Stimulated activated CD4-positive, alpha-beta T cell treated with anti-CD3 and anti-CD28 coated beads, Interleukin-1b, Interleukin-23, amount 100 ng/mL, for 24 hours (primary cell): ENCODE measurements at places on chromosomes 6 and 20.

GRCh38 chr6:157982563-157983405 is 1.1 kb downstream of the SYNJ2 start:
- DNase-seq, result no peak

GRCh38 chr20:4073852-4074741 is 58.7 kb upstream of the RNF24 start:
- DNase-seq, result no peak

DNA sequence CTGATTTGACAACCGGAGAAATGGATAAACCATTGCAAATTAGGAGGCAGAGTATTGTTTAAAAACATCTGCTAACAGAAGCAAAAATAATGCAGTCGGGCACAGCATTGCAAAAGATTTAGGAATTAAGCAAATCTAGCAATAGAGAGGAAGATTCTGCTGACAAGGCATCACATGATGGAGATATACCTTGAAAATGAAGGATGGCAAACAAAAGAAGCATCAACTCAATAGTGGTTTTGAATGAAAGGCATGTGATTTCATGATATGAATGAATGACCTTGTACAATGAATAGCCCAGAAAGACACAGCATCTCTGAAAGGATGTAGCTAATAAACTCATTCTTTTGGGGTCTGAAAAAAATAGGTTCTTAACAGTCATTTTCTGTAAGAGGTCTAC is 8.6 kb upstream of the RBM39 start:
- no peak for DNase-seq

GRCh38 chr6:132190097-132190814 is 211.0 kb downstream of the MOXD1 start:
- DNase-seq, result no peak

DNA sequence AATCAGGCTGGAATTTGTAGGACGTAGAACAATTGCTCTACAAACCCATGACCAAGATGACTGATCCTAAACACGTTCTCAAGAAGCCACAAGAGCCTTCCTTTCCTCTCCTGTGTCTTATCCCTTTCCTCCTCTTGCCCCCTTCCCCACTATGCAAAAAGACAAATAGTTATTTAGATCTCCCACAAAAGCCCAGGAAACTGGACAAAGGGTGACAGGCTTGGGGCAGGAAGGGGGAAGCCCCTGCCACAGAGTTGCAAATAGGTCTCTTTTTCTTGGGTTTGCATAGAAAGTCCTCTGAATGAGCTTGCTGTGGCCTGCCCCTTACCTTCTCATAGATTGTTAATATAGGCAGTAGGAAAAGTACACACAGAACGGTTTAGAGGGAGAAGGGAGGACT is 377.1 kb upstream of the BTBD3 start:
- no peak for DNase-seq

GRCh38 chr20:12159261-12159660 is 241.6 kb downstream of the BTBD3 start:
- no peak for DNase-seq

- DNase-seq, result no peak
Measured at GRCh38 chr20:62241506-62241905, 3.2 kb downstream of the OSBPL2 start.

GRCh38 chr6:156308604-156309003 is 468.6 kb upstream of the ARID1B start:
- no peak for DNase-seq

DNA sequence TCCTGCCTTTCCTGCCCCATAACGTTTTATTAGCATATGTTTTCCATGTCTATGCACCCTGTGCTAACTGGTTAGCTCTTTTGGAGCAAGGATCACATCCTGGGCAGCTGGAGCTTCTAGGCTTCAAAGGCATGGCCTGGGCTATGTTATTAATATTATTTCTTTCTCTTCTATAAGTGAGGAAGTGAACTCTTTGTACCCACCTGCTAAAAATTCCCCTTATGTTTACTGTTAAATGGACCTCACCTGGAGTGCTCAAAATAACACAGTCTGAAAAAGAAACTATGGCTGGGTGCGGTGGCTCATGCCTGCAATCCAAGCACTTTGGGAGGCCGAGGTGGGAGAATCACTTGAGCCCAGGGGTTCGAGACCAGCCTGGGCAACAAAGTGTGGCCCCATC is 97.8 kb downstream of the TNFAIP3 start:
- DNase-seq, result no peak

- no peak for DNase-seq
Measured at GRCh38 chr20:49503176-49503575, 20.7 kb upstream of the KCNB1 start.

GRCh38 chr6:14281811-14282660 is 164.5 kb downstream of the CD83 start:
- DNase-seq, result no peak

DNA sequence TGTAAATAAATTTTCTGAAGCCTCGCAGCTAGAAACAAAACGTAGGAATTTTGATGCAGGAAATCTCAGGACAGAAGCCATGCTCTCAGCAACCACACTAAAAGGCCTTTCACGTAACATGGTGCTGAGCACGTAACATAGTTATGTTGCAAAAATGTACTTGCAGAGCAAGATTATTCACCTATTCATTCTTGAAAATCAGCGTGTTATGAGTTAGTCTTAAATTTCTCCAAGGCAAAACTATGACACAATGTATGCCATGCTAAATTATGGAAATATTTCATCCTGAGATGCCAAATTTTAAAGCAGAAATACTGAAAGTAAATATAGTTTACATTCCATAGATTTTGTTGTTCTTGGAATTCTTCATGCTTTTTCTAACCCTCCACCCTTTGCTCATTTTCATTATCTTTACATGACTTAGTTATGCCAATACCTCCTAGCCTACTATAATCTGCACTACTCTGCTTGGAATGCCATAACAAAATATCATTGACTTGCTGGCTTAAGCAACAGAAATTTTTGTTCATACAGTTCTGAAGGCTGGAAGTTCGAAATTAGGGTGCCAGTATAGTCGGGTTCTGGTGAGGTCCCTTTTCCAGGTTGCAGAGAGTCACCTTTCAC is 179.8 kb upstream of the BMP5 start:
- DNase-seq, result no peak

- no peak for DNase-seq
Measured at GRCh38 chr20:36434383-36434782, 106.9 kb upstream of the MYL9 start.

DNA sequence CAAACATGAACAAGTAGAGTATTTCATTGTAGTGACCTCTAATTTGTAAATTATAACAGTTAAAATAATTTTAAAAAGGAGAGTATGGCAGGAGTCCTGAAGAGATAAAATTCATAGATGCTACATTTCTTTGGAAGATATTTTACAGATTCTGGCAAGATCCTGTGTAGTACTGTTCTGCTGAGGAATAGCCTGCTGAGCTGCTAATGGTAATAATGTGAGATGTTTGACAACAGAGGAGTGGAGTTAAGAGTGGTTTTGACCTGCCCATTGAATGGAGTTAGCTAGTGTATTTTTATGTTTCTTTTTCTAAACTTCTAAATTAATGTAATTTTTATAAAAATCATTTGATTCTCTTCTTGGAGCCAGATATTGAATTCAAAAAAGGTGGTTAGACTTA is 11.8 kb downstream of the CLVS2 start:
- no peak for DNase-seq

GRCh38 chr6:158636778-158637177 is 7.8 kb downstream of the DYNLT1 start:
- DNase-seq, result no peak

DNA sequence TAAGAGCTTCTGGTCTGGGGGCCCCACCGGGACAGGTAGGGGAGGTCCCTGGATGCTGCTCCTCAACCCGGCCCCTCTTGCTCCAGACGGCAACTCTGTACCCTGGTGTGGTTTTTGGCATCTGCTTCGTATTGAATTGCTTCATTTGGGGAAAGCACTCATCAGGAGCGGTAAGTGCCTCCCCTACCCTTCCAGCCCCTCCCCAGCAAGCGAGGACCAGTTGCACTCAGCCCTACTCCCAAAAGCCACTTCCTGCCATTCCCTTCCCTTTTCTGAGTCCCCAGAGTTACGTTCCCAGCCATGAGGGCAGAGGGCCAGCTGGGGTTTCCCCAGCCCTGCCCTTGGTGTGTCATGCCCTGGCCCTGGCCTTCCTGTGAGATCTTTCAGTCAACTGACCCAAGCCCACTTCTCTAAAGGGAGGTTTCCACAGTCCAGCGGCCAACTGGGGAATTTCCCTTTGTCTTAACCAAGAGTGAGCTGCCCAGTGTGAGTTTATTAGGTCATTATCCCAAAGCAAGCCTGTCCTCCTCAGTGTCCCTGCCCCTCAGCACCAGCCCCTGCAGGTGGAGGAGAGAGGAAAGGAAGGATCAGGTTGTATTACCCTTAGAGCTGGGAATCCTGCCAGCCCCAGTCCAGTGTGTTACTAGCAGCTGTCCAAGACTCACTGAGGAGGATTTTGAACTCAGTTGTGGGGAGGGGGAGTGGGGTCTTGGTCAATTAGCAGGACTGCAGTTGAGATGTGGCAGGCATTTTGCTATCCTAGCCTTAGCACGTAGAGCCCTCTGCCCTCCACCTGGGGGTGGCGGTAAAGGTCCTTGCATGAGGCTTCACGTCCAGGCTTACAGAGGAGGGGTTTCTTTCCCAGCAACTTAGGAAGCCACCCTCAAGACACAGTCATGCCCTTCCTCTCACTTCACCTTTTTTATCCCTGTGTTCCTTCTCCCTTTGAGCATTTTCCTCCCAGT is 45.8 kb downstream of the TM9SF4 start:
- DNase-seq, result no peak

DNA sequence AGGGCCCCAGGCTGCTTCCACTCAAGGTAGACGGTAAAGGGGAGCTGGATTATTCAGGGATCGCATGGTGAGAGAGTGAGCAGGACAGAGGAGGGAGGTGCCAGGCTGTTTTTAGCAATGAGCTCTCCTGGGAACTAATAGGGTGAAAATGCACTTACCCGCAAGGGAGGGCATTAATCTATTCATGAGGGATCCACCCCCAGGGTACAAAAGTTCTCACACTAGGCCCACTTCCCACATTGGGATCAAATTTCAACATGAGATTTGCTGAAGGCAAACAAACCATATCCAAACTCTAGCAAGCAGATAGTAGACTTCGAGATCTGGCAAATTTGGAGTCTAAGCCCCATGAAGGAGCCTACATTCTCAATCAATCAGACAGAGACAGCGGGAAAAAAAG is 408.6 kb downstream of the RNF144B start:
- DNase-seq, result no peak

GRCh38 chr20:62726716-62727583 is 18.3 kb downstream of the NTSR1 start:
- DNase-seq, result no peak

- no peak for DNase-seq
Measured at GRCh38 chr20:64238115-64238825, 17.3 kb upstream of the PCMTD2 start.

DNA sequence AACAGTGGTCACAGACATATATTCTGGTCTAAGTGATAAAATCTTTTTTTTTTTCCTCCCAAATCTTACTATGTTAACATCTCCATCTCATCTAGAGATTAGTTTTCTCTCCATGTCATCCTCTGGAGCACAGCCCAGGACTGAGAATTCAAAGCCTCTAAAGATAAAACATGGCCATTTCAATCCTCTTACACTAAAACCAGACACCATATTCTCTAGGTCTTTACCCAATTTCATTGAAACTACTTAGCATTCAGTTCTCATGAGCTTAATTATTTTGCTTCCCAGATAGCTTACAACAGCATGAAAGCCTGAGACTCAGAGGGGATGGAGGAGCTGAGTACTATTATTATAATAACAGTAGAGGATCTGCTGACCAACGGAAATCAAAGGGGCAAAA is 92.7 kb downstream of the FARS2 start:
- no peak for DNase-seq

- no peak for DNase-seq
Measured at GRCh38 chr6:162478192-162478671, 249.3 kb downstream of the PRKN start.

- DNase-seq, result no peak
Measured at GRCh38 chr6:130615816-130616215, 211.4 kb upstream of the SMLR1 start.

DNA sequence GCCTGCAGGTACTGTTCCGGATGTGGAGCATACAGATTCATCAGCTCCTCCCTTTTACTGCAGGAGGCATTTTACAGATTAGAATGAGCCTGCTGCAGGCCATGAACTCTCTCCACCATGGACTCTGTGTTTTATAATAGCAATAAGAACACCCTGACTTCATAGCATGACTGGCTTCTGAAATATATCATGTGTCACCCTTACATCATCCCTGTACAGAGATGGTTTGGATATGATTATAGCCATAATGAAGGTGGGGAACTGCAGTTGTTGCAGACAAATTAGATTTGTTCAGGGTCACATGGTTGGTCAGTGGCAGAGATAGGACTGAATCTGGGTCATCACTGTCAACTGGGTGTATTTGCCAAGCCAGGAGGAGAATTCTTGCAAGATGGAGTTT is 100.7 kb downstream of the FOXO3 start:
- DNase-seq, result no peak

- DNase-seq, result no peak
Measured at GRCh38 chr20:47557218-47557617, 55.5 kb downstream of the NCOA3 start.

GRCh38 chr6:150702675-150703074 is 103.0 kb downstream of the PLEKHG1 start:
- DNase-seq, result no peak

GRCh38 chr6:17450832-17451231 is 57.4 kb downstream of the CAP2 start:
- no peak for DNase-seq

DNA sequence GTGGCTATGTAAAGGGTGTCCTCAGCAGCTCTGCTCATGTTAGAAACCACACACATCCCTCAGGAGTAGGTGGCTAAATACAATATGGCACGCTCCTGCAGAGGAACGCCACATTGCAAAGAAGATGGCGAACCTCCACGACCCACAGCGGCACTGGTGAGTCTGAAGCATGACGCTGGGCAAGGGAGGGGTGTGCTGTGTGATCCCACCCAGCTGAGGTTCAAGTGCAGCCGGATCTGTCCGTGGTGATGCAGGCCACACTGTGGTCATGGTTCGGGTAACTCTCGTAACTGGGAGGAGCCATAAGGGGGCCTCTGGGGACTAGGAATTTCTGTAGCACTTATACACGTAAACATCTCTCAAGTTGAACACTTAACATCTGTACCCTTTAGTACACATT is 23.4 kb upstream of the APMAP start:
- no peak for DNase-seq

DNA sequence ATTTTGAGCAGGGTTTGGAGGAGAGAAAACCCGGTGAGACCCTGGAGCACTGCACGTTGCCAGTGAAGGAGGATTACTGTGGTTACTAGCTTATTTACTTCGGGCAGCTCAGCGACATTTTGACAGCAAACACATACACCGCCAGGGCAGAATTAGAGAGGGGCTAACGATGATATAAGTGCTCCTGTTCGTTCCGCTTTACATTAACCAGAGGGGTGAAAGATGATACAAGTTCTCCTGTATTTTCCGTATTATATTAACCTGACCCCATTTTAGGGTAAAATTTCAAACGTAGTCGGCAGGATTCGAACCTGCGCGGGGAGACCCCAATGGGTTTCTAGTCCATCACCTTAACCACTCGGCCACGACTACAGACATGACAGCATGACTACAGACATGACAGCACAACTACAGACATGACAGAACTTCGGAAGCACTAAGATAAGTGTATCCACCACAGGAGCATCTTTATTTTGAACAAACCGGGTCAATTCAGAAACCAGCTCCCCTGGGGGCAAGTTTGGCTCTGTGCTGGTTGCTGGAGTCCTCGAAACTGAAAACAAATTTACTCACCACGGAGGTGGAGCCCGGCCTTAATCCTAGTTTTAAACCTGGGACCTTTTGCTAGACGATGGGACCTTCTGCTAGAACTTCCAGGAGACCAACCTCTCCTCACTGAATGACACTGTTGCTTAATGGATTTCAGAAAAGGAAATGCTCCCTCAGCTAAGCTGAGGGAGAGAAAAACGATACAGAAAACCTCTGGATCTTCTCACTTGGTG is 80.4 kb upstream of the ZNF184 start:
- peak; percentile 22 for DNase-seq
